ENCODE measurements at places on chromosomes 4 and X. TPM values are rescaled to one million over a fixed set of nuclear protein-coding genes. Genes with fewer than 3 reads are reported as not detected.
A peak's percentile ranks its signal among the peaks of the same experiment; 100 is the strongest.

Gene PAGE1
- total RNA-seq = not detected

DNA sequence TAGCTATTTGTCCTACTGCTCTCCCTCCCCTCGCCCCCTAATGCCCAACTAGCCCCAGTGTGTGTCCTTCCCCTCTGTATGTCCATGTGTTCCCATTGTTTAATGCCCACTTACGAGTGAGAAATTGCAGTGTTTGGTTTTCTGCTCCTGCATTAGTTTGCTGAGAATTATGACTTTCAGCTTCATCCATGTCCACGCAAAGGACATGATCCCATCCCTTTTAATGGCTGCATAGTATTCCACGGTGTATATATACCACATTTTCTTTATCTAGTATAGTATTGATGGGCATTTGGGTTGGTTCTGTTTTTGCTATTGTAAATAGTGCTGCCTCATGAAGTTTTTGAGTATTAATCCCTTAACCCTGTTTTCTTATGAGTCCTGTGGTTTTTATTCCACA is 33.6 kb upstream of the CFAP299 start:
- DNase-seq = no peak

Gene FRMD7
- total RNA-seq = not detected

Gene TMSB15C
- total RNA-seq = 0.35 TPM

- DNase-seq = peak; percentile 52
Observed at GRCh38 chr4:147837435-147837834, 105.5 kb downstream of the ARHGAP10 start.

Gene NPNT
- total RNA-seq = not detected

GRCh38 chr4:4762909-4763821 is 96.3 kb upstream of the MSX1 start:
- DNase-seq = peak; percentile 54

Gene KCNE5
- total RNA-seq = 0.57 TPM

Gene ZCCHC18
- total RNA-seq = 0.34 TPM

Gene FAM156B
- 14.5 TPM for total RNA-seq

Gene AFM
- not detected for total RNA-seq

- peak; percentile 54 for DNase-seq
Observed at GRCh38 chrX:11064851-11065600, 46.1 kb upstream of the HCCS start.

DNA sequence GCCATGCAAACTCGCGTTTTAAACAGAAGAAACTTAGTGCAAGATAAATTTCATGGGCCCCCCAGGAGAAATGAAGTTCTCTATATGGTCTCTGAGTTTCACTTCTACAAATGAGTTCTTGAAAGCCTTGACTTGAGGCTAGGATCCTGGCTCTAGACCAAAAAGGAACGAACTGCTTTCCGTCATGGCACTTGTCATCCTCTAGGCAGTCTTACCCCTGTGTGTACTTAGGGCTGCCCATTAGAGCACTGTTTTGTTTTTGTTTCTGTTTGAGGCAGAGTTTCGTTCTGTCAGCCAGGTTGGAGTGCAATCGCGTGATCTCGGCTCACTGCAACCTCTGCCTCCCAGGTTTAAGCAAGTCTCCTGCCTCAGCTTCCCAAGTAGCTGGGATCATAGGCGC is 29.0 kb downstream of the RNF4 start:
- DNase-seq = no peak

DNA sequence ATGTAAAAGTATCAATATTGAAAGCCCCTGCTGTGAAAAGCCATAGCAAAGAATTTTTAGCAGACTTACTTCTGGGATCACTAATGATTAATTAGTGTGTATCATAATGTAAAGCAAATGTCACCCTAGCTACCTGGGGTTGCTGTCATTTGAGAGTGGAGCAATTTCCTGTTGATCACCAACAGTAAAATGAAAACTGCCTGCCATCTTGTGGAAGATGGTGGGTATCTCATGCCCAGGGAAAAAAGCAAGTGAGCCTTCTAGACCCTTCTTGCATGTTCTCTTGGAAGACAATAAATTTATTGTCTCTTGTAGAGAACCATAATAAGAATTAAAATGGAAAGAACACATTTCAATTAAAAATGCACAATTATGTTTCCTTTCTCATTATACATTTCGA is 360.2 kb downstream of the ZIC3 start:
- DNase-seq = no peak

DNA sequence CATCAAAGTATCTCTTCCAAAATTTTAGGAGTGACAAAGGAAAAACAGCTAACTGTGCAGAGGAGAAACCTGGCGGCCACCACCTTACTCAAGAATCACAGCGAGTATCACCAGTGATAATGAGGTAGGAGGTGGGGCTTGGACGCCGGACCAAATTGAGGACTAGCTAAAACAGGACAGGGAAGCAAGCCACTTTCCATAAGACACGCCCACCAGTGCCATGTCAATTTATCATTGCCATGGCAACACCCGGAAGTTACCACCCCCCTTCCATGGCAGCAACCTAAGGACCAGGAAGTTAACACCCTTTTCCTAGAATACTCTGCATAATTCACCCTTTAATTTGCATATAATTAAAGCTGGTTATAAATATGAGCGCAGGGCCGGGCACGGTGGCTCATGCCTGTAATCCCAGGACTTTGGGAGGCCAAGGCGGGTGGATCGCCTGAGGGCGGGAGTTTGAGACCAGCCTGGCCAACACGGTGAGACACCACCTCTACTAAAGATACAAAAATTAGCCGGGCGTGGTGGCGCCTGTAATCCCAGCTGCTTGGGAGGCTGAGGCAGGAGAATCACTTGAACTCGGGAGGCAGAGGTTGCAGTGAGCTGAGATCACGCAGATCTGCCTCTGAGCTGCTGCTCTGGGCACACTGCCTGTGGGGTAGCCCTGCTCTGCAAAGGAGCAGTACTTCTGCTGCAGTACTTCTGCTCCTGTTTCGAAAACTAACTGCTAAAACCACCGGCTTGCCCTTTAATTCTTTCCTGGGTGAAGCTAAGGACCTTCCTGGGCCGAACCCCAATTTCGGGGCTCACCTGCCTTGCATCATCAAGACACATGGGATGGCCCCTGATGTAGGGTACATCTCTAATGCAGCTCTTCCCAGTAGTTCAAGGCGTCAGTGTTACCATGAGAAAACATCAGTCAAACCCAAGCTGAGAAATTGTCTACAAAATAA is 116.7 kb downstream of the HMX1 start:
- no peak for DNase-seq

GRCh38 chr4:71270901-71271300 is 67.9 kb upstream of the SLC4A4 start:
- DNase-seq = no peak

DNA sequence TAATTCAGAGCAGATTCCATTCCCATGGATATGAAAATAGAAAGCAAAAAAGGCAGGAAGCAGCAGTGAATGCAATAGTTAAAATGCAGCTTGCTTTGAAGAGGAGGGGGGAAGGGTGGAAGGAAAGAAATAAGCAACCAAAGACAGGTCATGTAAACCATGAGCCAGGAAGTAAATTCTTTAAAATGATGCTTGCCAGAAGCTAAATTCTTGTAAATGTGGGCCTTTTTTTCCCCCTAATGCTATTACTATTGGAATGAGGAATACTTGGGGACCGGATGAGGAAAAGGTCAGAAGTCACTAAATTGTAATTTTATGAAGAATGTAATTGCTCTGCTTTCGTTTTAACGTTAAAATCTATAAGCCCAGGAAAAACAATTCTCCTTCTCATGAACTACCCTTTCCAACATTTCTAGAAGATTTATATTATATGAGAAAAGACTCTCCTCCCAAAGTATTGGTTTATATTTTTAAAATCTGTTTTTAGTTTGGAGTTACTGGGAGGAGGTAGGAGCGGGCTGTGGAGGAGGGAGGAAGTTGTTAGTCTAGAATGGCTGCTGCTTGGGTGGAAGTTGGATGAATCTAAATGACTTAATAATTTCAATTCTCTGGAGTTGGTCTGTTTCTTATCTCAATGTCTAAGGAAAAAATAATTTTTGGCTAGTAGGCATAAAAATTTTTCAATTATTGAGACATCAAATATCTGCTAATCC is 77.6 kb upstream of the PCDH18 start:
- peak; percentile 57 for DNase-seq

GRCh38 chr4:104763554-104764222 is 269.0 kb upstream of the CXXC4 start:
- no peak for DNase-seq

DNA sequence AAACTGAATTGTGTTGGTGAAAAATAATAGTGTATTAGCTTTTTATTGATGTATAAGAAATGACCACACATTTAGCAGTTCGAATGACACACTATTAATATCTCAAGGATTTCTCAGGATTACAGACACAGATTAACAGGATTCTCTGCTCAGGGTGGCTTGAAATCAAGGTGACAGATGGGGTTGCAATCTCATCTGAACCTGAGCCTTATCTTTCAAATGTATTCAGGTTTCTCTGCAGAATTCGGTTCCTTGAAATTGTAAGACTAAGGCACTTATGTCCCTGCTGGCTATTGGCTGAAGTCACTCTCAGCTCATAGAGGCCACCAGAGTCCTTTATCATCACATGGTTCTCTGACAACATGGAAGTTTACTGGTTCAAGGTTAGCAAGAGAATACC is 1780.1 kb downstream of the ARAP2 start:
- no peak for DNase-seq

GRCh38 chr4:79467246-79467932 is 59.4 kb upstream of the GK2 start:
- no peak for DNase-seq

Gene TMEM255A
- 0.22 TPM for total RNA-seq

DNA sequence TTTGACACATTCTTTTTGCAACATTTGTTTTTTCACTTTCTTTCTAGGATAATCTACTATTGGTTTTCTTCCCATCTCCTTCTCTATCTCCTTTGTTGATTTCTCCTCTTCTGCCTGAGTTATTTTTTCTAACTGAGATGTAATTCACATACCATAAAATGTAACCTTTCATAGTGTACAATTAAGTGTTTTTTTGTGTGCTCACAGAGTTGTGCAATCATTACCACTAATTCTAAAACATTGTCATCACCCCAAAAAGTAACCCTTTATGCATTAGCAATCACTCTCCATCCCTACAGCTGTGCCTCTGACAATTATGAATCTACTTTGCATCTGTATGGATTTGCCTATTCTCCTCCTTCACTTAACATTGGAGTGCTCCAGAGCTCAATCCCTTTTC is 66.6 kb upstream of the FHL1 start:
- no peak for DNase-seq

DNA sequence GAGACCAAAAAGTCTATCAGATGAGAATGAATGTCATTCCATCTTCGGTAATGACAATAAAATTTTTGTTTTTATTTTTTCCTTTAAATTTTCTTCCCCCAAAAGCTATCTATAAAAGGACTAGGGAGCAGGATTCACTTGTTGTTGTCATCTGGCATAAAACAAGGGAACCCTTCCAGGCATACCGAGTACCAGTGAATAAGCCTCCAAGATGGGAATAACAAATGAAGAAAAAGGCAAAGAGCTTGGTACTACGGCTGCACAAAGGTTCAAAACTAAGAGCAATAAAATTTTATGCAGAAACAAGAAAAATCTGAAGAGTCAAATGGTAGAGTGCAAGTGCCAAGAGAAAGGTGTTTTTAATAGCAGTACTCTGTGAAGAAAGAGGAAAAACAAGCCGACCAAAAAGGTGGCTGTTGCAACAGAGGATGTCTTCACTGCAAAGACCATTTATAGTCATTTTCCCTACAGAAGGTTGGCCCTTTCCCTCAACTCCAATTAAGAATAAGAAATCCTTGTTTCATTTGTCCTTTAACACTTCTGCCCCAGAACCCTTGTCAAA is 25.8 kb downstream of the PPP3CA start:
- DNase-seq = no peak

DNA sequence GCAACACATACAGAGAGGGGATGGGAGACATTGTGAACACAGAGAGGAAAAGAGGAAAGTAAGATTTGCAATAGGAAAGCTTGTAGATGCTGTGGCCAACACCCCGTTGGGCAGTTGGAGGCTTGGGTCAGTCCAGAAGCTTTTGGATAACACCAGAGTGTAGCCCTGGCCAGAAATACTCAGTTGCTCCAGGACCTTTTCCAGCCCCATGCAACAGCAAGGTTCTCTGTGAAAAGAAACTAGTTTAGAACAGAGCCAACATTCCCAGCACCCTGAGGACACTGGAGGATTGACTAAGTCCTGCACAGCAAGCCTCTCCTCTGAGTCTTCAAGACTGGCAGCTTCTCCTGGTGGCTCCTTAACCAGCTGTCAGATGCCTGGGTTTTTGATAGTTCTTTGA is 27.9 kb upstream of the NAF1 start:
- no peak for DNase-seq

Gene RHOXF2B
- not detected for total RNA-seq

Gene MAGEB17
- total RNA-seq = not detected

Gene FAM90A26
- not detected for total RNA-seq

Gene GPR50
- total RNA-seq = not detected

DNA sequence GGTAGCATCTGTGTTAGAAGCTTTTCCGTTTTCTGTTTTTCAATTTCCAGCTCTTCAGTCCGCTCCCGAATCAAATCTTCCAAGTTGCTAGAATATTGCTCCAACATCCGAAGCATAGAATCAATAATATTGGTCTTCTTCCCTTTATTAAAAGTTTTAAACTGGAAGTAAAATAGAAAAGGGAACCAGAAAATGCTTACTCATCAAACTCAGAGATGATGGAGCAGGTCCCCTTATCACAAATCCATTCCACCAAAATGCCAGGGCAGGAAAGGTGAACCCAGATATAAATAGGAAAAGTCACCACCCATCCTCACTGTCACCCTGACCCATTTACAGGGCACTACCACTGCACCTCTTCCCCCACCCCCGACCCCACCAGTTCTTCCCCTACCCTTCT is 89.0 kb downstream of the GUCY2F start:
- DNase-seq = no peak

DNA sequence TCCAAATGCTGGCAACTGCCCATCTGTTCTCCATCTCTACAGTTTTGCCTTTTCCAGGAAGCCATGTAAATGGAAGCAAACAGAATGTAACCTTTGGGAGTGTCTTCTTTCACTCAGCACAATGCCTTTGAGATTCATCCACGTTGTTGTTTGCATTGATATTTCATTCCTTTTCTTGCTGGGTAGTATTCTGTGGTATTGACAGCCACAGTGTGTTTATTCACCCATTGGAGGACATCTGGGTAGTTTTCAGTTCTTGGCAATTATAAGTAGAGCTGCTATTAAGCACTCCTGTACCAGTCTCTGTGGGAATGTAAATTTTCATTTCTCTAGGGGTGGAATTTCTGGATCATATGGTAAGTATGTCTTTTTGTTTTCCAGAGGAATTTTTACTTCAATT is 194.3 kb upstream of the RPS6KA3 start:
- no peak for DNase-seq

Gene SLC49A3
- total RNA-seq = 0.62 TPM
